ENCODE measurements at places on chromosomes 4 and X.
A peak's percentile ranks its signal among the peaks of the same experiment; 100 is the strongest.

DNA sequence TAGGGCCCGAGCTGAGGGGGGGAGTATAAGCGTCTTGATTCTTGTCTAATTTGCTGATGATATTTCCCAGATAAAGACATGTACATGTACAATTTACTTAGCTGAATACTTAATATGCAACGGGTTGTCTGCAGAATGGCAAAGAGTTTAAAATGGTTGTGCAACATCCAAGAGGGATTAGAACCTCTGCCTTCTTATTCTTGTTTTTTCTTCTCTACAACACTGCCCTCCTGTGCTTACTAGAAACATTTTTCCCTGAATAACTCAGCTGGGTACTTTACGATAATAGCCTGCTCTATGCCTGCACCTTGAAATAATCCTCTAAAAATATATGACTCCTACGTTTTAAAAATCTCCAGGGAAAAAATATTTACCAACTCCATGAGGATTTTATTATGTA, 41.8 kb downstream of the INTS12 start:
- DNase-seq = peak; percentile 55

DNA sequence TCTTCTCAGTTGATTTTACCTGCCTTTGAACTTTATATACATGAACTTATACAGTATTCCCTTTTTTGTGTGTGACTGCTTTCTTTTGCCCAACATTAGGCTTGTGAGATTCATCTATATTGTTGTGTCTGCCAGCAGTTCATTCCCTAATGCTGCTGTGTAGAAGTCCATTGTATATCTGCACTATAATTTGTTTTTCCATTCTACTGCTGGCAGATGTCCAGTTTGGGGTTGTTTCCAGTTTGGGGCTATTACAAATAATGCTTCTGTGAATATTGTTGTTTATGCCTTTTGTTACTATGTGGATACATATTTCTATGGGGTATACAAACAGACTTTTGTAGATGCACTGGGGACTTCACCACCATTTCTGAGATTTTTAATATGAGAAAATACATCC, 268.4 kb downstream of the DCTD start:
- no peak for DNase-seq

DNA sequence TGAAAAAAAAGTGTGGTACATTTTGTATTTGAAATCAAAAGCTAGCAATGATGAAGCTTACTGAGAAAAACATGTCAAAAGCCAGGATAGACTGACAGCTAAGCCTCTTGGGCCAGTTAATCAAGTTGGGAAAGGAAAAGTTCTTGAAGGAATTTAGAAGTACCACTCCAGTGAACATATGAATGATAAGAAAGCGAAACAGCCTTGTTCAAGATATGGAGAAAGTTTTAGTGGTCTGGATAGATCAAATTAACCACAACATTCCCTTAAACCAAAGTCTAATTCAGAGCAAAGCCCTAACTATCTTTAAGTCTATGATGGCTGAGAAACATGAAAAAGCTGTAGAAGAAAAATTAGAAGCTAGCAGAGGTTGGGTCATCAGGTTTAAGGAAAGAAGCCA, 268.3 kb downstream of the PDHA2 start:
- DNase-seq = no peak

DNA sequence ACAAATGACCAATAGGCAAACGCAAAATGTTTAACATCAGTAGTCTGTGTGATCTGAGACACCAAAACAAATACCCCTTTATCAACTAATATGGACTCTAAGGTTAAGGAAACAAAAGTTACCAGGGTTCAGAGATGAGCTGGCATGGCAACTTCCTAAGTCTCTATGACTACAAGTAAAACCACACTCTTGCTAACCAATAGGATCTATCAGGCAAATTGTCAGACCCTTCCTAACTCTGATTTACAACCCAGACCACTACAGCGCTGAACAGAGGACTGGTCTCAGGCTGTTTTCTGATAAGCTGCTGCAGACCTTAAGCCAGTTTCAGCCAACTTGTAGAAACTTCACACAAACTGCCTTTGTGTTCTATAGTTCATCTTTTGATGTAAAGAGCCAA, 608.0 kb downstream of the TLL1 start:
- peak; percentile 32 for DNase-seq

DNA sequence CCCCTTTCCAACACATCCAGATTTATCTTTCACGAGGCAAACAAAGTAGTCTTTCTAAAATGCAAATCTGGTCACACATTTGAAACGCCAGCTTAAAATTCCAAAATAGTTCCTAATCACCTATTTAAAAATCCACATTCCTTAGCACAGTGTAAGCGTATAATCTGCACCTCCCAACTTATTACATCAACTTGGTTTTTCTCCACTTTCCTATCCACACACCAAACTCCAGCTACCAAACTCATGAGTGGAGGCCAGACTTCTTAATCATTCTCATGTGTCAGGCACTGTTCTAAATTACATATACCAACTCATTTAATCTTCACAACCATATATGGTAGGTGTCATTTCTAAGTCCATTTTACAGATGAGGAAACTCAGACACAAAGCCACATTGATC, 33.8 kb downstream of the ENOX2 start:
- DNase-seq = no peak

DNA sequence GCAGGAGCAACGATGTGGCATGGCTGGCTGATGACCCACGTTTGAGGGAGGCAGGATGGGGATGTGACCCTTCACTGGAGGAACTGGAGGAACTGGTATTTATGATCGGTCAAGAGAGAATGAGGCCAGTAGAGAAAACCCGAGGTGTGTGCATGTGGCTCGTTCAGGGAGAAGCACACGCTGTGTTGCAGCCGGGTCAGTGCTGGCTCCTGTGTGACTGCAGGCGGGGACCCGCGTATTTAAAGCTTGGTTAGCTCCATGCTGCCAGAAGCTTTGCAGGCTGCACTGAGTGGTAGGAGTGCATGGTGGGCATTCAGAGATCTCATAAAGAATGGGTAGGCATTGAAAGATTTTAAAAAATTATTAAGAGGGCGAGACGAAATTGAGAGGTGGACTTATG, 52.1 kb downstream of the NELFA start:
- no peak for DNase-seq
